ENCODE measurements at places on chromosomes 4 and X.
A peak's percentile ranks its signal among the peaks of the same experiment; 100 is the strongest.

- DNase-seq: peak; percentile 88
These were observed 2.1 kb downstream of the LEF1 start for GRCh38 chr4:108166441-108167315.

DNA sequence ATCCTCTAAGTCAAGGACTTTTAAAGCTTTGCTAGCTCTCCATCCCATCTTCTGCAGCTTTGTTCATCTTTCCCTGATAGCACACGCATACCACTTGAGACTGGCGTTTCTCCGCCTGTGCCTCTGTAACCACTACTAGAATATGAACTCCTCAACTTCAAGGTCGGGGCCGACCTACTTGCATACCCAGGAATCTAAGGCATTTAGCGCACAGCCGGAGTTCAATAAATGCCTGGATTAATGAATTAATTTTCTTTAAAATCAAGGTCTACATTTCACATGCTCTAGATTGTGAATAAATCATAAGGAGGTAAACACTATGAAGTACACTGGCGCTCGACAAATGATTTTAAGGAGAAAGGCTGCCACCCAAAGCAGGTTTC lies 89.3 kb downstream of the HNRNPD start:
- no peak for DNase-seq

DNA sequence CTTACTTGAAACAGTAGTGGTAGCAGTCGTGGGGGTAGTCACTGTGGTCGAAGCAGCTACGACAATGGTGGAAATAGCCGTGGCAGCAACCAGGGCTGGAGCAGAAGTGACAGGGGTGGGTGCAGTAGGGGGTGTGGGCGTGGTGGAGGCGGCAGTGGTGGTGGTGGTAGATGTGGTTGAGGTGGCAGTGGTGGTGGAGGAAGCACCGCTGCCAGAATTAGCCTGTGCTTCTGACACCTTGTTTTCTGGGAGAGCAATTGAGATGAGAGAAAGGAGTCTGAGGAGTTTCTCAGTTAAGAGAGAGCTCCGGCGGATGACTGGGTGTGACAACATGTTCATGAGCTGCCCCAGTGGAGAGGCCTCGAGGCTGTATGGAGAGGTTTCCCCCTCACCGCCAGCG lies 113.5 kb upstream of the HSD17B10 start:
- DNase-seq: no peak

DNA sequence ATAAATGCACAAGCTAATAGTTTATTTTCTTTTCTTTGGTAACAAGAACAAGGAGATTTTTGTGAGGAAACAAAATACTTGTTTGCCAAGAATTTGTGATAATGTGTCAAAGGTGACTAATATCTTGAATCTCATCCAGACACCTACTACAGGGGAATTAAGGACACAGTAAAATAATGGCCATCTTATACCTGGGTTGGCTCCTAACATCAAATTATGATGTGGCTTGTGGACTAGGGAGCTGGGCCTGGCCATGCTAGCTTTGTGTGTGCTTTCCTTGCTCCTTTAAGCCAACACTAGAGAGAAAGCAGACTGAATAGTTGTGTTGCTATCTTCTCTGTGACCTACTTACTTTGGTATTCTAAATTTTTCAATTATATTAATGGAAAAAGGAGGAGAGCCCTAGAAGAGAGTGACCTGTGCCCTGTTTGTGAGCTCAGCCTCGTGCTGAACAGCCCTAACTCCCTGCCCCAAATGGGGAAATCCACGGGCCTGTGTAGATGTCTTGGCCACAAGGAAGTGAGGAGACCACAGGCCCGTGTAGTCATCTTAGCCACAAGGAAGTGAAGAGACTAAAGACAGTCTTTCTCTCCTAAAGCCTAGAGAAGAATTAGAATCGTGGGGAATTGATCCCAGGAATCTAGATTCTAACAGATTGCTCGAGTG lies 23.3 kb downstream of the ARHGAP24 start:
- DNase-seq: no peak

DNA sequence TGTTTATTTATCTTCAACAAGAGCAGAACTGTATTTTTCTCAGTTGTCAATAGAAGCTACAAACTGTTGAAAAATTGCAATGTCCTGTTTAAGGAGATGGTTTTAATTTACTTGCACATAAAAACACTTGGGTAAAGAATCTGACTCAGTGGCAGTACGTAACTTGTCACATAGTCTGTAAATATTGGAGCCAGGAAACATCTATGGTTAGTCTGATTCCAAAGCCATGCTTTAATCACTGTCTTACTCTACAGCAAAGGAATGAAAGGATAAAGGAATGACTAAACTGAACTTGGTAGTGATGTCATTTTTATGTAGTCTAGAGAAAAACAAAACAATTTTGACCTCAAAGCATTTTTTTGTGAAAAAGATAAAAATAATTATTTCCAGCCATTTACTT lies 537.2 kb downstream of the STIM2 start:
- DNase-seq: no peak

GRCh38 chr4:162401021-162401420 lies 237.2 kb upstream of the FSTL5 start:
- DNase-seq: no peak

GRCh38 chr4:120132935-120133334 lies 66.3 kb upstream of the MAD2L1 start:
- no peak for DNase-seq

DNA sequence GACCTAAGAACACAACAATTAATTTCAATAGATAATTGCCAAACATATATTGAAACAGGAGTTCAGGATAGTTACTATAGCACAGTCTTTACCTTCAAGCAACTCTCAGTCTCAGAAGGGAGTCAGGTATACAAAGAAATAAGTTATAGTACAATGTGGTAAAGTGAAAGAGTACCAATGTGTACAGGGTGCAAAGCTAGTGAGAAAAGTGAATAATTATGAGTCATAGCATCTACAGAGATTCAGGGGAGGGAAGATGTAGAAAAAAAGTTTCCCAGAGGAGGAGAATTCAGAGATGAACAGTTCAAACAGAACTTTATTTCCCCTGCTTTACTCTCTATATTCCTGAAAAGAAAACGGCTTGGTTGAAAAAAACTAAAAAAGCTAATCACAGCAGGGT lies 22.7 kb upstream of the DKK2 start:
- DNase-seq: no peak

DNA sequence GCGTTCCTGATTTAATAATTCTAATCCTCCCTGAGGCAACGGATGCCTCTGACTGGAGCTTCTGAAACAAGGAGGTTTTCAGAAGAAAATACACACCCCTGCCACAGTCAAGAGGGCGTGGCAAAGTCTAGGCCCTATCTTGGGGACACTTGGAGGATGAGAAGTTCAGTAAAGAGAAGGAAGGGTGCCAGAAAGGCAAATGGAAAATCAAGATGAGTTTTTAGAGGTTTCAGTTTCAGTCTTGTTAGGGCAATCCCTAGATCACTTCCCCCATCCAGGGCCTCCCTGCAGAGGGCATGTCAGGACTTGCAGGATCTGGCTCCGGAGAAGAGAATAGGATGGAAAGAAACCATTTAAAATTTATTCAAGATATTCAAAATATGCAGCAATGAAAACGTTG lies 28.5 kb upstream of the FGF2 start:
- peak; percentile 70 for DNase-seq

DNA sequence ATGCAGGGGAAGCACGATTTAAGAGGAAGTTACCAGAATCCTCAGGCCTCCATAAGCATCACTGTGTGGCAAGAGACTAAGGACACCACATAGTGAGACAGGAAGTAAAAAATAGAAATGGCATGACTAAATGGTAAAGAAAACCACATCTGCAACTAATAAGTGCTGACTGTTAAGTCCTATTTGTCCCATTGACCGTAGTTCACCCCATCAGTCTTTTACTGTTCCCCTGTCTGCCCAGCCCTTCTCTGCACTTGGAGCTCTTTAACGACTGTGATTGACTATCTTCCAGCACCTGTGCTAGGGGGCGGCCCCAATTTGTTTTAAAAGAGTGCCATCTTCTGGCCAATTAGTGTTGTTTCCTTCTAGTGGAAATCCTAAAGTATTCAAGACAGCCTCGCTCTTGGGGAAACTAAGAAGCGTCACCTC lies 94.2 kb downstream of the MAOA start:
- DNase-seq: peak; percentile 68

GRCh38 chrX:41276661-41277506 lies 57.1 kb upstream of the DDX3X start:
- no peak for DNase-seq

- DNase-seq: no peak
These were observed 4.6 kb upstream of the GCNA start for GRCh38 chrX:71573590-71573989.

DNA sequence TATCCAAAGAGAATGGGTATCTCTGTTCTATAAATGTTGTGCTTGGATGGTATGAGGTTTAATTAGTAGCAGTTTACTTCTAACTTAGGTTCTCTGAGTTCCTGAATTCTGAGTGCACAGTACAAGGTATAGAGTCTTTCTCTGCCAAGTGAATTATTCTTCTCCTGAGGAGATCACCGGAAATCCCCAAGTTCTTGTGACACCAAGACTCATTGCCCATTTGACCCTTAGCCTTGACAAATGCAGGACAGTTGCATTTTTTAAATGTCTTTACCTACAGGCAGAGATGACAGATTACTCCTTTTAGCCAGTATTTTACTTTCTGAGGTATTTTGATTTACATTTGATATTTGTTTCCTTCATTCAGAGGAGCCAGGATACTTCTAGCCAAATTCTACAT lies 72.9 kb downstream of the MAOA start:
- no peak for DNase-seq

- DNase-seq: no peak
These were observed 13.7 kb upstream of the TMSB4X start for GRCh38 chrX:12961196-12961718.
